ENCODE measurements at places on chromosomes 13 and 19. TPM values are rescaled to one million over a fixed set of nuclear protein-coding genes. Genes with fewer than 3 reads are reported as not detected.

Gene GSX1
- not detected for total RNA-seq

- DNase-seq = no peak
Observed at GRCh38 chr13:109517517-109517916, 268.9 kb downstream of the IRS2 start.

- no peak for DNase-seq
Observed at GRCh38 chr19:16769385-16769784, 49.7 kb downstream of the NWD1 start.

Gene HCN2
- 10.0 TPM for total RNA-seq

DNA sequence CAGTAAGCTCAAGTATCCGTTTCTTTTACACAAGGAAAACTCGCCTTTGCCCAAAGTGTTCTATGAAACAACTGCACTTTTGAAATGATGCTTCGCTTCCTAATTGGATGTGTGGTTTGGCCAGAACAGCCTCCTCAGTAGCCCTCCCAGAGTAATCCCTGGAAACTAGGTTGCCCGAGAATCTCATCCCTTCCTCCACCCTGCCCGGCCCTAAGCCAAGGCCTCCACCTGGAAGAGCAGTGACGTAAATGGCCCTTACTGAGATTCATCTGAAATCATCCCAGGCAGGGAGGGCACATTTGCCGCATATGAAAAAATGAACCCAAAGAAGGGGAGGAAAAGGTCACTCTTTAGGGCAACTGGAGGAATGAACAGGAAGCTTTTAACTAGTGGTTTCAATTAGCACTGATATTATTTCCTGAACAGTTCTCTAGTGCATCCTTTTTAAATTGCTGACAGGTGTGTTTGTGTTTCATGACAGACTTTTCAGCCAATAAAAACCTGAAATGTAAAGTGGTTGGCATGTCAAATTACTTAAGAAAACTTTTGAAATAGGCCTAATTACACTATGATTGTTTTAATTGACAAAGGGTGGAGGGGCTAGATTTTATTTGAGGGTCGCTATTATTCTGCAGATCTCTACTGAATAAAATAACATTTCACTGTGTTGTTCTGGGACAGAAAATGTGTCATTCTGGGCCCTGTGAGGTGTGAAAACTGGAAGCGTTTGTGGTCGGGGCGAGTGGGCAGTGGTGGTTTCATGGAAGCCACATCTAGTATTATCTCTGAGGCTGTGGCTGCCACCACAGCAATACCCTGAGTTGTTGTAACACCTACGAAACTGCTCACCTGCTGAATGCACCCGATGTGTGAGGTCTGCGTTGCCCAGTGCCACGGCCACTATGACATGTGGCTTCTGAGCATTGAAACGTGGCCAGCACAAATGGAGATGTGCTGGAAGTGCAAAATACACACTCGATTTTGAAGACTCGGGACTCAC lies 112.1 kb downstream of the ZIC5 start:
- no peak for DNase-seq

DNA sequence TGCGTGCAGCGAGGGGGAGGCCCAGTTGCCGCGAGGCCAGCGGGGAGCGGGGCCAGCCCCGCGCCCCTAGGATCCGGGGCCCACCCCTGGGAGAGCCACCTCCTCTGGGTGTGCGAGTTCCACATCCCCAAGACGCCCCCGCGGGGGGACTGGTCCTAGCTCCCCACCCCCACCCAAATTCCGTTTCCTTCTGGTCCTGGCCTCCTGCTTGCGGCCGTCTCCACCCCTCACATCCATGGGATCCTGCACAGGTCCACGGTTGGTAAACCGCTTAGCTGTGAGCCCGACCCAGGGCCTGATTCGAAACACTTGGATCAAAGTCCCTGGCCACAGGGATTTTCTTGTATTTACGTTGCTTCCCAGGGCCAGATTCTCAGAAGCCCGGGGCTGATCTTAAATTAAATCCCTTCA lies 324 bp upstream of the FBXO17 start:
- peak; percentile 39 for DNase-seq

- no peak for DNase-seq
Observed at GRCh38 chr19:49872245-49873128, 4.7 kb downstream of the AKT1S1 start.

DNA sequence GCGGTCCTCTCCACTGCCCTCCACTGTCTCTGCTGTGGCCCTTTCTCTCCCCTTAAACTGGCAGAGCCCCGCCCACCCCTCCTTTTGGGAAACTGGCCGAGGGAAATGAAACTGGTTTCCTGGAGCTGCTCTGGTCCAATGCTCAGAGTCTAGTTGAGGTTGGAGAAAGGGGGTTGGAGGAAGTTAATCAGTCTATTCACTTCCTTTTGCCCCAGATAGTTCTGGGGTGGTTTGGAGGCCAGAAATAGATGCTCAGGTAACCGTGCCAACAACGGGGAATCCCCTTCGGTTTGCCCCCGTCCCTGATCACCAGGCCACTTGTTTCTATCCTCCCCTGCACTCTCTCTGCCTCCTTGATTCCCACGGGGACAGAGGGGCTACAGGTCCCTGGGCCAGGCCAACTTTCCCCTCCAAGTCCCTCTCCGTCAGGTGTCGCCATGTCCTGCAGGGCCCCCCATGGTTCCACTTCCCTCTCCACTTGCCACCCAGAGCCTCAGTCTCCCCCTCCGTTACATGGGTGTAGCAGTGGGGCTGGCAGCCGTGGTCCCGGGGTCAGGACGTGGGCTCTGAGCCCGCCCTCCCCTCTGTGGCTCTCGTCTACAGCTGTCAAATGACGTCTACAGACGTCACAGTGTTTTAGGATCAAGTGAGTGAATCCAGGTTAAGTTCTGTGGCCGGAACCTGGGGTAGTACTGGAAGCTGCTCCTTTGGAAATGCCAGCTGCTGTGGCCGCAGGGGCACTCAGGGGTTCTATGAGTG lies at the start of gene IL4I1:
TSS of gene IL4I1 (minus strand) at position 25 of the 759 bp plus-strand sequence. CDS start 727 bp downstream, outside the sequence.
- DNase-seq = no peak

Gene LAIR1
- 26.8 TPM for total RNA-seq

Gene NPHS1
- not detected for total RNA-seq

DNA sequence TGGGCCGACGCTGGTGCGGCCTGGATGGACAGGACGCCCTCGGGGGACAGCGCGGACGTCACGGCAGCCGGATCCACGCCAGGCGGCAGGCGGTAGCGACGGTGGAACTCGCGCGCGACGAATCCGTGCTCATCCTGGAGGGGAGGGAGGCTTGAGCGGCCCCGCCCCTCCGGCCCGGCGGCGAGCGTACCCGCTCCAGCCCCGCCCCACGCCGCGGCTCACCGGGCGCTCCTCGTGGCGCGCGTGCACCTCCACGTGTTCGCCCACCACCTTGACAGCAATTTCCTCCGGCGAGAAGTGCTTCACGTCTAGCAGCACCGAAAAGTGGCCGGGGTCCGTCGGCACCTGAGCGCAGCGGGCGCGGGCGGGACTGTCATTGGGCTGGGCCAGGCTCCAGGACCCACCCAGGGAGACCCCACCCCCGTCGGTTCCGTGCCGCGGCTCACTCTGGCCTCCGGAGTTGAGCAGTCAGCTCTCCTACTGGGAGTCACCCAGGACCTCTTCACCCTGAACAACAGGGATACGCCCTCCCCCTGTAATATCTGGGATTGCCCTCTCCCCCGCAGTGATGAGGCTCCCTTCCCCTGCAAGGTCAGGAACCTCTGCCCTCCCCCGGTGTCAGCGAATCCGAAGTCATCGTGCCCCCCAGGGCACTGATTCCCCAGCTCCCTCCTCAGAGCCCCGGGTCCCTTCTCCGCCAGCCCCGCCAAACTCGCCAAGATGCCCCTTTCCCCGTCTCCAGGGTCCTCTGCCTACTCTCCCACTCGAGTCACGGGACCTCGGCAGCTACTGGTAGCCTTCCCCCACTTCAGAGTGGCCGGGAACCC lies 1.1 kb downstream of the HSPB6 start:
- DNase-seq = peak; percentile 91

Gene CCDC70
- total RNA-seq = not detected

Gene ZNF610
- 1.3 TPM for total RNA-seq

- DNase-seq = no peak
Observed at GRCh38 chr13:38871275-38871674, 119.4 kb downstream of the STOML3 start.

Gene CHST8
- 0.29 TPM for total RNA-seq

GRCh38 chr13:99331881-99332293 lies 24.7 kb upstream of the GPR183 start:
- DNase-seq = no peak

GRCh38 chr19:46723023-46723461 lies 6.1 kb upstream of the PRKD2 start:
- DNase-seq = peak; percentile 16

- DNase-seq = no peak
Observed at GRCh38 chr19:39852882-39853281, 6.7 kb upstream of the FBL start.

DNA sequence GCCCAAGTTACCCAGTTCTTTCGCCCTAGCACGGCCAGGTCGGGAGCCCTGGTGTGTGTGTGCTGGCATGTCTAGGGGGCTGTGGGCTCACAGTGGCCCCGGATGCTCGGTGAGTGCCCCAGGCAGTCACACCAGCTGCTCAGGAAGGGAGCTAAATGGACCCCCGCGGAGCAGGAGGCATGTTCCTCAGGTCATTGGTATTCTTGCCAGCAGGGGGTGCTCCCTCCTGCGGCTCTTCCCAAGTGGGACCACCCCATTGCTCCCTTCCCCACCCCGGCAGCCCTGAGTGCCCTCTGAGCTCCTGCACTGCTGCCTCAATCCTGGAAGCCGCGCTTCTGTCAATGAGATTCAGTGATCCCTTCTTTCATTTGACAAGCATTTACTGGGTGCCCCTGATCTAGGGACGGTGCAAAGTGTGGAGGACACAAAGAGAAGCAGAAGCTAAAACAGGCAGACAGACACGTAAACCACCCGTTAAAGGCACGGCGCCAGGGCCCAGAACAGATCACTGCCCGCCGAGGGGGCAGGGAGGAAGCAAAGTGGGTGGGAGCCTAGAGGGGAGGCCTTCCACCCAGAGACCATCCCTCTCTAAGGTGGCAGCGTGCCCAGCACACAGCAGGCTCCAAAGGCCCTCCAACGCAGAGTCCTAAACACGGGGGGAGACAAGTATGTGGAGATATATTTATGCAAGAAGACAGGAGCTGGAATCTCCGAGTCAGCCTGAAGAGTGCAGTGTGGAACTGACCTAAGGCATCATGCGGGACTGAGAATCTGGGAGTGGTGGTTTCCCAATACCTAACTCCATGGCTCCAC lies 5.2 kb upstream of the ADPRHL1 start:
- DNase-seq = no peak

Gene LHB
- 0.55 TPM for total RNA-seq

DNA sequence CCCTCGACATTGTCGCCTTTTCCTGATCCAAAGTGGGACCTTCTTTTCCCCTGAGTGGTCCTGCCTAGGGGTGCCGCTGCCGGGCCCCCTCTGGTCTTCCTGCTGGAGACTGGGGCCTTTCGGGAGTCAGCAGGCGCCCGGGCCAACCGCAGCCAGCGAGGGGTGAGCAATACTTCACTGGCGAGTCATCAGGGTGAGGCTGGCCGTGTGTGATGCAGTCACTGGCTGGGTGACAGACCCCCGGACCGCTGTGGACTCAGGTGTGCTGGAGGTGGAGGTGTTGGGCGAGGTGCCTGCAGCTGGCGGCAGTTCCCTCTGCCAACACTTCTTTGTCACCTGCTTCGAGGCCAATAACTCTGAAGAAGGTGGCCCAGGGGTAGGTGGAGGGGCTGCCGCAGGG lies 1.5 kb upstream of the CGB5 start:
- no peak for DNase-seq

- DNase-seq = no peak
Observed at GRCh38 chr19:5126498-5127223, 157.7 kb downstream of the KDM4B start.

Gene CDC42EP5
- total RNA-seq = 13.0 TPM

Gene KASH5
- not detected for total RNA-seq

Gene AXL
- 31.8 TPM for total RNA-seq

Gene ACOD1
- not detected for total RNA-seq

DNA sequence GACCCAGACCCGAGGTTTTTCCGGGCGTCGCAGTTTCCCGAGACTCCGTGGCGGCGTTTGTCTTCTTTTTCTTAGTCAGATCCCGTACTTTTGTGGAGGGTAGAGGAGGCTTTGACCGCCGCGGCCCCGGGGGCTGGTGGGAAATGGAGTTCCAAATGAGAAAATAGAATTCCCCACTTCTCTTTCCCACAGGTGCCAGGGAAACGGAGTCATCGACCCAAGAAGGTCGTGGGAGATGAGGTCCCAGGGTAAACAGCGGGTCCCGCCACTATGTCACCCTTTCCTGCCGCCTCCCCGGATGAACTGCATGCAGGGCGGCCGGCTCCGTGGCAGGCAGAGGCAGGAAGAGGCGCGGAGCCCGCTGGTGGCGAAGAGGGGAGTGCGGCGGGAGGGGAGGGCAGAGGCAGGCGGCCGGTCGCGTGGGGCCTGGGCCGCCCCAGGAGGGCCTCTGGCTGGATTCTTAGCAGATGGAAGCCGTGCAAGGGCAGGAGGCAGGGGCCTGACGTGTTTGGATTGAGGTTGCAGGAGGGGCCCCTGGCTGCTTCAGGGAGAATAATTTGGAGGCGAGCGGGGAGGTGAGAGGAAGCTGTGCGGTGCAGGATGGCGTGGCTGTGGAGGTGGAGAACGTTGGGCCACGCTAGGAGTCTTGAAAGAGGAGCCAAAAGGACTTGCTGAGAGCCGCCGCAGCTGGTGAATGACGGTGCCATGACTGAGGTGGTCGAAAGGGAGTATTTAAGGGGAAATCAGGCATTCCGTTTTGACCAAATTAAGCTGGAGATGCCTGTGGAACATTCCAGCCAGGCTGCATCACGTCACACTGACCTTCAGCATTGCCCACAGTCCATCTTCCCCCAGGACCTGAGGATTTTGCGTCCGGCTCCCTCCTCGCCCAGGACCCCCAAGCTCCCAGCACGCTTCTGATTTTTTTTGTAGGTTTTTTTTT lies 11.7 kb downstream of the CYTH2 start:
- DNase-seq = peak; percentile 68

DNA sequence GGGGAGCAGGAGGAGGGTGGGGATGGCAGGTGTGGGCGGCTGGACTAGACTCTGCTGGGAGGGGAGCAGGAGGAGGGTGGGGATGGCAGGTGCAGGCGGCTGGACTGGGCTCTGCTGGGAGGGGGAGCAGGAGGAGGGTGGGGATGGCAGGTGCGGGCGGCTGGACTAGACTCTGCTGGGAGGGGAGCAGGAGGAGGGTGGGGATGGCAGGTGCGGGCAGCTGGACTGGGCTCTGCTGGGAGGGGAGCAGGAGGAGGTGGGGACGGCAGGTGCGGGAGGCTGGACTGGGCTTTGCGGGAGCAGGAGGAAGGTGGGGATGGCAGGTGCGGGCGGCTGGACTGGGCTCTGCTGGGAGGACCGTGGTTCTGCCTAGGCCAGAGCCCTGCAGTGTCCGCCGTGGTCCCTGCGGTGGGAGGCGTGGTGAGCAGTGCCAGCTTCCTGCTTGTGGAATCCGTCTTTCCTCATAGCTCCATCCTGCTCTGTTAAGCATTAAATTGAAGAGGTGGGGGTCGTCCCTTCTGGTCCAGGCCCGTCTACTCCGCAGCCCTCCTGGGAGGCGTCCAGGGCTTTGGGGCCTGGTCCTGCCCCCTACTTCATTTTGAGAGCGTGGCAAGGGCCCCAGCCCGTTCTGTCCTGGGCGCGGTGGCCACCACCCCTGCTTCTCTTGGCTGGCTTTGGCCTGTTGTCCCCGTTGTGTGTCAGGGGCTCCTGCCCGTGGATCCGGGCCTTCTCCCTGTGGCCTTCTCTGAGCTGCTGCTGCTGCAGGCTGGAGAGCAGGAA lies 4.7 kb downstream of the SPPL2B start:
- DNase-seq = no peak

Gene C19orf67
- not detected for total RNA-seq

Data from left cardiac atrium (tissue), 4 donors.